Esophagus muscularis mucosa (tissue), 4 donors: ENCODE measurements at places on chromosomes 4 and X.

- DNase-seq, result no peak
These were observed 32.0 kb downstream of the GPRIN3 start for GRCh38 chr4:89275587-89275986.

DNA sequence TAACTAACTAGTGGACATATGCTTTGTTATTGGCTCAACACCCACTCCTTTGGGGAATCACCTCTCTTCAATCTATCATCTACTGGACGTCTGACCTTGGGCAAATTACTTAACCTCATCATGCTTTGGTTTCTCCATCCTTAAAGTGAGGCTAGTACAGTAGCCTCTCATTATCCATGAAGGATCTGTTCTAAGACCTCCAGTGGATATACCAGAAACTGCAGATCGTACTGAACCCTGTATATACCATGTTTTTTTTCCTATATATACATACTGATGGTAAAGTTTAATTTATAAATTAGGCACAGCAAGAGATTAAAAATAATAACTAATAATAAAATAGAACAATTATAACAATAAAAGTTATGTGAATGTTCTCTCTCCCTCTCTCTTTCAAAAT is 56.2 kb downstream of the HMGB3 start:
- DNase-seq, result no peak

- DNase-seq, result no peak
These were observed 22.7 kb downstream of the NOP14 start for GRCh38 chr4:2940267-2941137.

GRCh38 chr4:37892641-37893040 is 1.8 kb downstream of the TBC1D1 start:
- no peak for DNase-seq
